Smooth muscle cell of bladder (primary cell): ENCODE measurements at places on chromosomes 7 and 10. TPM values are rescaled to one million over a fixed set of nuclear protein-coding genes. Genes with fewer than 3 reads are reported as not detected.

BEND7 gene
- 5.0 and 5.1 TPM in 2 replicates for total RNA-seq

GATA3 gene
- not detected in 2 replicates for total RNA-seq

GPC2 gene
- 0.85 and 1.1 TPM in 2 replicates for total RNA-seq

PARD3 gene
- 50.8 and 57.1 TPM in 2 replicates for total RNA-seq

GDF10 gene
- 0.14 and 1.2 TPM in 2 replicates for total RNA-seq

HOXA11 gene
- 8.5 and 9.6 TPM in 2 replicates for total RNA-seq

NPFFR1 gene
- under 0.01 TPM in 1 of 2 replicates, not detected in the other for total RNA-seq

CCL26 gene
- 4.8 and 6.2 TPM in 2 replicates for total RNA-seq

VAX1 gene
- total RNA-seq, result not detected in 2 replicates
